ENCODE measurements at places on chromosomes 5 and 9.

- no peak for DNase-seq
Measured at GRCh38 chr9:113482991-113483675, 19.6 kb downstream of the RGS3 start.

GRCh38 chr9:86034863-86035734 lies 64.3 kb downstream of the GOLM1 start:
- peak; percentile 18 for DNase-seq

DNA sequence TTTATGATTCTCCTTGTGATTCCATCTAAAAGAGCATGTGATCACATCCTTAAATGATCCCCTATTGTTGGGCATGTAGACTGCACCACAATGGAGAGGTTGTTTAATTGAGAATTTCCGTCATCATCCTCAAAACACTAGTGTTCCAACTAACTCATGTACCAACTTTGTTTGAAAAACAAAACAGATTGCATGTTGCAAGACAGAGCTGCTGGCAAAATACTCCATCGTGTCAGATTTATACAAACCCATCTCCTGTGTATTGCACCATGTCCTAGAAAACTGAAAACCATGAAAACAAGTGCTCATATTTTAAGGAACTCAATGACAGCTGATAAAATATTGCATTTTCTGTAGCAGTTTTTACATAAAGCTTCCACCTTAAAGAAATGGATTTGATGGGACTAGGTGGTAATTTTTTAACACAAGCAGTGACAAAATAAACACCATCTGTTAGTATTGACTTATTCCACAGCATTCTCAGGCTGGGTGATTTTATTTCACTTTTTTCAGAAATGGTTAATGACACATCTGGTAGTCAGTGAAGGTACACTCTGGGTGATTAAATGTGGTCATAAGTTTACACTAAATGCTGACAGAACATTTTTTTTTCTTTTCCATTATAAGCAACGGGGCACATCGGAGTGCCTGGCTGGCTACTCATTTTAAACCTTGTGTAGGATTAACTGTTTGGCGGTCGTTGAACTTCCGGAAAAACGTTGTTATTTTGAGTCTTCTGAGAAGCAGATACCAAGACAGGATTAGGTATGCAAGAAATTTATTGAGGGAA lies 602.9 kb upstream of the WWC1 start:
- DNase-seq, result no peak

GRCh38 chr5:147393874-147394672 lies 115.8 kb downstream of the DPYSL3 start:
- DNase-seq, result no peak

- no peak for DNase-seq
Measured at GRCh38 chr9:105979290-105979689, 284.9 kb downstream of the TMEM38B start.

- DNase-seq, result no peak
Measured at GRCh38 chr5:90473396-90474234, 956 bp downstream of the MBLAC2 start.

DNA sequence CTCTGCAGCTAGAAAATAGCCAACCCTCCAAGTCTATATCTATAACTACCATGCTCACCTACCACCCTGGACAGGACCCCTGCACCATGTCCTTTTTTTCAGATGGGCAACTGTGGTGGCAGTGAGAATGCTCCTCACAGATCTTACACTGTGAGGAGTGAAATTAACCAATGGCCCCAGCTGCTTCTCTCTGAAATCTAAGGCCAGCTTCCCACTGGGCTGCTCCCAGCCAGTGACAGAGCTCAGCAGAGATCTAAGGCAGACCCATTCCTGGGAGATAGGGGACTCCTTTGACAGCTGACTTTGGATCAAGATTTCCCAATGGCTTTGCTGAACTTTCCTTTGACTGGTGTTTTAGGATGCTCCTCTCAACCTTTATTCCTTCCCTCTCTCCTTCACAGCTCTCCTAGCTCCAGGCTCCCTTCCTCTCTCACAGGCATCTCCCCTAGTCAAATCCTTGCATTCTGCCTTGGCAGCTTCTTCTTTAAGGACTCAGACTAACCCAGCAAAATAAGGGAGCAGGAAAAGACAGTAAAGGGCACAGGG lies 1.6 kb upstream of the ARAP3 start:
- no peak for DNase-seq

- DNase-seq, result no peak
Measured at GRCh38 chr9:110124439-110124838, 83.5 kb downstream of the C9orf152 start.

DNA sequence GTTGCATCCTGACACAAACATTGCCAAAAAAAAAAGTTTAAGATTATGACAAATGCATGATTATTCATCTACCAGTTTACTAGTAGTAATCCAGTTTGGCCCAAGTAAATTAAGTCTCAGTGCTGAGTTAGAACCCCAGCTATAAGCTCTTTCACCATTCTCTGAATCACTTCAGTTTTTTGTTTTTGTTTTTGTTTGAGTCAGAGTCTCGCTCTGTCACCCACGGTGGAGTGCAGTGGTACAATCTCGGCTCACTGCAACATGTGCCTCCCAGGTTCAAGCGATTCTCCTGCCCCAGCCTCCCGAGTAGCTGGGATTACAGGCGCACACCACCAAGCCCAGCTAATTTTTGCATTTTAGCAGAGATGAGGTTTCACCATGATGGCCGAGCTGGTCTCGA lies 1.5 kb upstream of the PCYOX1L start:
- DNase-seq, result no peak

DNA sequence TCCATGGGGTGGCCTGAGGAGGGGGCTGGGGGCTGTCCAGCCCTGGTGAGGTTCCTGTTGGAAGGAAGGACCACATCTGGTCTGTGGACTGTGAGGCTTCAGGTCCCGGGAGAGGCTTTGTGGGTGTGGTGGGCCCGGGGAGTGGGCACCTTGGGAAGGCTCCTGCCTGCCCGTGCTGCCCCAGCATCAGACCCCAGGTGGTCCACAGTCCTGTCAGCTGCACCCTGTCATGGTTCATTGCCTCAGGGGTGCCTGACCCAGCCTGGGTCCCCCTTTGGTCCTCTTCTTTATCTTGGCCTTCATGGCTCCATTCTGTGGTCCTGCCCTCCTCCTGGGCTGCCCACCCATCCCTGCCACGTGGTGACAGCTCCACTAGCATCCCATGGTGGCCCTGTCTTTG lies 36.7 kb downstream of the WNK2 start:
- DNase-seq, result no peak

DNA sequence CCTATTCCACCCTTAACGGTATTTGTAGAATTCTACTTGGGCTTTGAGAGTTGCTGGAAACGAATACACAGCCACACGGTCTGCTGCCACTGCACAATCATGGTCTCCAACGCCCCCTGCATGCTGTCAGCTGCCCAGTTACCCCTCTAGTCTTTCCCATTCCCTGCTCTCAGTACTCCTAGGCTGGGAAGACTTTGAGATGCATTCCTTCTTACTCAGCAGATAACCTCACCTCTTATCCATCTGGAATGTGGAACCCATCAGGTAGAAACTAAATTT lies 92.8 kb downstream of the ANKH start:
- DNase-seq, result no peak

DNA sequence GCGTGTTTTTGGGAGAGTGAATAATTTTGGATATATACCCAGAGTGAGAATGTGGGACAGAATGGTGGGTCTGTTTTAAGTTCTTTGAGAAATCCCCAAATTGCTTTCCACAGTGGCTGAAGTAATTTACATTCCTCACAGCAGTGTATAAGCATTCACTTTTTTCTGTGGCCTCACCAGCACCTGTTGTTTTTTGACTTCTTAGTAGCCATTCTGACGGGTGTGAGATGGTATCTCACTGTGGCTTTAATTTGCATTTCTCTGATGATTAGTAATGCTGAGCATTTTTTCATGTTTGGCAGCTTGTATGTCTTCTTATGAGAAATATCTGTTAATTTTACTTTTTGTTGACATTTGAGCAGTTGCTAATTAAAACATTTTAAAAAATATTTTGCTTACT lies 9.4 kb upstream of the SPATA31D1 start:
- DNase-seq, result no peak

GRCh38 chr9:11144746-11145145 lies 531.9 kb upstream of the PTPRD start:
- no peak for DNase-seq

DNA sequence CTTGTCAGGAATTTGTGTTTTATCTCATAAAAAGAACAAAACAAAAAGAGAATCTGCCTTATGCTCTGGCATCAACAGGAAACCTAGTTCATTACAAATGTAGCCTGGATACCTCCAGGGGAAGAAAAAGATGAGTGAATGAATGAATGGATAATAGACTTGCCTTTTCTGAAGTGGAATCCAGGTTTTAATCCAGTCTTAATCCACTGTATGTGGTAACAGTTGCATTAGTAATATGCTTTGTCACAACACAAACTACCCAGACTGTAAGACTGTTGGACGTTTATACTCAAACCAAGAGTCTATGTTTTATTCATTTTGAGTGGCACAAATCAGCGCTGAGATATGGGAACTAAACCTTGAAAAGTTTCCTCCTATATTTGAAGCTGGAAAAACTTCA lies 32.1 kb upstream of the MAP3K1 start:
- no peak for DNase-seq

DNA sequence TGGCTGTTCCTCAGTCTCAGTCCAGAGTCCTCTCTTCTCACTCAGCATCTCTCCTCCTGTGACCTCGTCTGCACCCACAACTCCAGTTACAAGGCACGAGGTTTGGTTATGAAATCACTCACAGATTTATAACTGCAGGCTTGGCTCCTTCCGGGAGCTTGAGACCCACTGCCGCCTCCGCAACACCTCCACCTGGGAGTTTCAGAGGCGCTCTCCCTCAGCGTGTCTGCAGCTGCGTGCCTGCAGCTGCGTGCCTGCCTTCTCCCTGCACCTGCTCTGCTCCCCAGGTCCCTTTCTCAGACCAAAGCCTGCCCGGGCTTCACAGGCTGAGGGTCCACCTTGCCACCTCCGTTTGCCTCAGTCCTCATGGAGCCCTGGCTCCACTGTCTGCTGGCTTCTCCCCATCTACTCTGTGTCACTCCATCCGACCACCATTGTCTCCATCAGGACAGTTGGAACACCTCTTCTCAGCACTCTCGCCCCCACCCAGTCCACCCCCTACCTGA lies 51.5 kb downstream of the HRH2 start:
- DNase-seq, result no peak

DNA sequence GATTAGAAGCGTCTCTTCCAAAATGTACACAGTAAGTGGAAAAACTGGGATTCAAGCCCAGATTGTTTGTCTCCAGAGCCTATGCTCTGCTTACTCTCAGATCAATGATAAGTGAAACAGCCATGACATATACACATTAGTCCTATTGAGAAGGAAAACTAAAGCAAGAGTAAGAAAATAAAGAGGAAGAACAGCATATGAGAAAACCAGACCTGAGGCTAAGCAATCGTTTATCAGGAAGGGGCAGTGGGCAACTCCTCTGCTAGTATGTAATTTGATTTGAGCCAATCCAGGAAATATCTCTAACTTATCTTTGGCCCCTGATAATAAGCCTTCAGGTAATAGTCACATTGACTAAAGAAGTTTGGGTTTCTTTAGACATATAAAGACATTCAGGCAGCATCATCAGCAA lies 789.9 kb upstream of the C9orf72 start:
- DNase-seq, result no peak

GRCh38 chr5:111158105-111158744 lies 66.0 kb upstream of the CAMK4 start:
- DNase-seq, result peak; percentile 59

DNA sequence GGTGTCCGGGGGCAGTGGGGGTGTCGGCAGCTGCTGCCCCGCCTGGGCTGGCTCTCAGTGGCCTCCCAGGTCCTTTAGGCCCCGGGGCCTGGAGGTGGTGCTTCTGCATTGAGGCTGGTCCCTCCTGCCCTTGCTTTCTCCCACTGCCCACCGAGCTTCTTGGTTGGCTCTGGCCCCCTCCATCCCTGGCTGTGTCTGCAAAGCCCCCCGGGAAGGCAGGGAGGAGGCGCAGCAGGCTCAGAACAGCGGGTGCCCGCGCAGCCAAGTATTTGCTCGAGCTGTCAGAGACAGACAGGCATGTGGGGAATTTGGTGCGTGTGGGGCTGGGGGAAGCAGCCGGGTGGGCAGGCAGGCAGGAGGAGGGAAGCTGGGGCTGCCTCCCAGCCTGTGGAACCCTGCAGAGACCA lies 11.5 kb downstream of the CXXC5 start:
- no peak for DNase-seq

GRCh38 chr5:154038261-154038706 lies 426 bp downstream of the FAM114A2 start:
- no peak for DNase-seq

DNA sequence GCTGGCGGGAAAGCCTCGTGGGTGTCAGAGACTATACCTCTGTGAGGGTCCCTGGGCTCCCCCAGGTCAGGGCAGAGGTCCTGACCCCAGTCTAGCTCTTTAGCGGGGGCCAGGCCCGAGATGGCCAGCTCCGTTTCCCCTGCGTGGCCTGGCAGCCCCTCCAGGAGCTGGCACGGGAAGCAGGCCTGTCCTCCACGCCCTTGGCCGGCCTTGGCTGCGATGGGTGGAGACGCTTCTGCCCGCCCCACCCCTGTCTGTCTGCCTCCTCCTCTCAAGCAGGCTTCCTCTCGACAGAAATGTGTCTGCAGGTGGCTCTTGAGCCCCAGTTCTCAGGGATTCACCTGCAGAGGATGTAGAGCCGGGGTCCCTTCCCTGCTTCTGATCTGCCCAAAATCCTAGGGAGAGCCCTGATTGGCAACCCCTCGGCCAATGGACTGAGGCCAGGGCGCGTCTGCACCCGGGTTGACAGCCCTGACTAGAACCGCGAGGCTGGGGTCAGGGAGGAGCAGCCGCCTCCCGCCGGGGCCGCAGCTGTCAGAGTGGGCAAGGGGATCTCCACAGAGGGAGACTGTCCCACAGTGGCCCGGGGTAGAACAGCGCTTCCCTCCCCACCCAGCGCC lies 2.6 kb upstream of the GRIN1 start:
- DNase-seq, result no peak

DNA sequence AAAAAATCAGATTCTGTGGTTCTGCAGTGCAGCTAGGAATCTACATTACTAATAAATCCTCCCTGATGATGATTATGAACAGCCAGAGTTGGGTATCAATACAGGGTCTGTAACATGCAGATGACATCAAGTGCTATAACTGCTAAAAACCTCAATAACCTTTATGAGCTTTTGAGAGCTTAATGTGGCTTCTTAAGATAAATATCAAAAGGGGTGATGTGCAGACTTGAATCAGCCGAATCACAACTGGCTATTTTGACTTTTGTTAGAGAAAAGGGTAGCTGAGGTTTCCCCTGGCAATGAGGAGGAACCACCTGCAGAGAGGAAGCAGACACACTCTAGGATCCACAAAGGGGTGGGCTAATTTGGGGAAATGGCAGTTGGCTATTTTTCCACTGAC lies 30.2 kb downstream of the CAPSL start:
- DNase-seq, result no peak

GRCh38 chr9:16044579-16044881 lies 491.7 kb downstream of the CCDC171 start:
- DNase-seq, result no peak

- no peak for DNase-seq
Measured at GRCh38 chr5:41508186-41508585, 2.2 kb downstream of the PLCXD3 start.

DNA sequence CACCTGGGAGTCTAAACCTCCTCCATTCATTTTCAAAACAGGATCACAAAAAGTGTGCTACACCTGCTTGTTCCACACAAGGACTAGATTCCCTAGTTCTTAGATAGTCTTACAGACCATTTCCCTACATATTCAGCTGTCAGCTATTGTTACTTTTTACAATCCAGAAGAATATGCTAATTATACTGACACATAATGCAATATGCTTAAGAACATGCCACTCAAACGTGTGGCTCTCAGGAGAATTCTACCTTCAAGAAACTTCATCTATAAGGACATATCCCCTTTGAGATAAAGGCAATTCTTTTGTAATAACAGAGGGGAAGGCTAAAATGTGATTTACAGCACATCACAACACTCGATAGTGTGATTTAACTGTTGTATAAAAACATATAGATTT lies 456.1 kb upstream of the ARRDC3 start:
- DNase-seq, result no peak

Data from HTR-8/SVneo (cell line).